ENCODE measurements at places on chromosomes 5 and 9. TPM values are rescaled to one million over a fixed set of nuclear protein-coding genes. Genes with fewer than 3 reads are reported as not detected.

GRCh38 chr5:54643685-54644106 is 126.1 kb downstream of the SNX18 start:
- no peak for DNase-seq

DNA sequence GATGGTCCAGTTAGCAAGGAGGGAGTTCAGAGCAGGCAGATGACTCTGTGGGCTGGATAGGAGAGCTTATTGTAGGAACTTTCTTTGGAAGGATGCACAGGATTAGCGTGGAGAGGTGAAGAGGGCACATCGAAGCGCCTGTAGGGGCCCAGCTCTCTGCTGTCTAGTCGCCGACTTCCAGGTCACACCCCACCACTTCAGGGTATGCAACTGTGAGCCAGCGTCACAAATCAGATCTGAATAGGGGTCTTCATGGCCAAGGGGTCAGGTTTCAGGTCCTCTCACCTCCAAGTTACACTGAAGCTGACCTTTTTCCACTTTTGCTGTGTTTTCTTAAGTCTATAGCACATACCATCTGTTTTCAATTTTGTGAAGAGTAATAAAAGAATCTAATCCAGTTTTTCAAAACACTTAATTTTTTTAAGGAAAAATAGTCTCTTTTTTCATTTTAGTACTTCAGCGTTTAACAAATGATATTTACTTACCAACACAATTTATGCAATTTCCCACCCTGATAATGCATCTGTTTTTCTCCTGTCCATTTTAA is 364.2 kb upstream of the CLINT1 start:
- DNase-seq: no peak

GRCh38 chr5:93746406-93747056 is 5.1 kb upstream of the POU5F2 start:
- DNase-seq: no peak

Gene TTC23L
- not detected for total RNA-seq

GRCh38 chr5:32839106-32839505 is 128.0 kb downstream of the NPR3 start:
- DNase-seq: no peak

DNA sequence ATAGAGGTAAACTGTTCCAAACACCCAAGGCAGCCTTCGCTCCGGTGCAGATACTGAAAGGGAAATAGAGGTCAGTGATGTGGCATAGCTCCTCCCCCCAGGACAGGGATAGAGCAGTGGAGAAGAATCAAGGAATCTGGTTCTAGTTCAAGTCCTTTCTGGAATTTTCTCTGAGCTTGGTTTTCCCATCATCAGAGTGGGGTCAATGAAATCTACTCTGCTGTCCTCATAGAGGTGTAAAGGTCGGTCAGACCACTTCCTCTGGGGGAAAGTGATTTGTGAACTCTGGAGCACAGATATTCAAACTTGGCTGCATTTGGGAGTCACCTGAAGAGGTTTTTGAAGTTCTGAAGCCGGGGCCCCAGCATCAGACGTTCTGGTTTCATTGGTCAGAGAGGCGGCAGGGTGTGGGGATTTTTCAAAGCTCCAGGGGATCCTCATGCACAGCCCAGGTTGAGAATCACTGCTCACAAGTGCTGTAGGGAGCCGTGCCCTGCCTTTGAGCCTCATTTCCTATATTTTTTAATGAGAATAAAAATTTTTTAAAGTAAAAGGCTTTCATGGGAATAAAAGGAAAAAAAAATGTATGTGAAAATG is 105.7 kb upstream of the RAD23B start:
- DNase-seq: no peak

DNA sequence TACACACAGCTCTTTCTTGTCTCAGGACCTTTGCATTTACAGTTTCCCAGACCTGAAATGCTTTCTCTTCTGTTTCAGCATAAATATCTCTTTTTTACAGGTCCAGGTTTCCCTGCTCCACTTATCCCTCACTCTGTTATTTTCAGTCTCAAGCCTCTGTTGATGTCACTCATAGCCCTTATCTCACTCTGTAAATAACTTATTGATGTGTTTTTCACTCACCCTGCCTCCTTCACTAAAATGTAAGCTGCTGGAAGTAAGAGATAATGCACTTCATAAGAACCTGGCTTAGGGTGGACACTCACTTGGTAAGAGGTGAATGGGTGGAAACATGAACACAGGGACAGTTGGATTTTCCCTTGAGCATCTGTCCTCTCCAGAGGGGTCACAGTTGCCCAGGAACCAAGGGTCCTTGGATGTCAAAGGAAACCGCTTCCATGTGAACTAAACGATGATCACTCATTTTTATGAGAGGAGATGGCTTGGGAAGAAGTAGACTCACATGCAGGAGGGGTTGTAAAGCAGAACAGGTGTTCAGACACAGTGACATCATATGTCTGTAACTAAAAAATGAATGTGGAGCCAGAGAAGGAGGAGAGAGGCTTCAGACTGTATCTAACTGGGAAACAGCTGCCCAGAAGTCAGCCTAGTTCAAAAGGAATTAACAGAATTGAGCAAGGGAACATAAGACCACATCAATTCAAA is 5.5 kb upstream of the HTR4 start:
- no peak for DNase-seq

Gene DAB2
- 29.9 TPM for total RNA-seq

DNA sequence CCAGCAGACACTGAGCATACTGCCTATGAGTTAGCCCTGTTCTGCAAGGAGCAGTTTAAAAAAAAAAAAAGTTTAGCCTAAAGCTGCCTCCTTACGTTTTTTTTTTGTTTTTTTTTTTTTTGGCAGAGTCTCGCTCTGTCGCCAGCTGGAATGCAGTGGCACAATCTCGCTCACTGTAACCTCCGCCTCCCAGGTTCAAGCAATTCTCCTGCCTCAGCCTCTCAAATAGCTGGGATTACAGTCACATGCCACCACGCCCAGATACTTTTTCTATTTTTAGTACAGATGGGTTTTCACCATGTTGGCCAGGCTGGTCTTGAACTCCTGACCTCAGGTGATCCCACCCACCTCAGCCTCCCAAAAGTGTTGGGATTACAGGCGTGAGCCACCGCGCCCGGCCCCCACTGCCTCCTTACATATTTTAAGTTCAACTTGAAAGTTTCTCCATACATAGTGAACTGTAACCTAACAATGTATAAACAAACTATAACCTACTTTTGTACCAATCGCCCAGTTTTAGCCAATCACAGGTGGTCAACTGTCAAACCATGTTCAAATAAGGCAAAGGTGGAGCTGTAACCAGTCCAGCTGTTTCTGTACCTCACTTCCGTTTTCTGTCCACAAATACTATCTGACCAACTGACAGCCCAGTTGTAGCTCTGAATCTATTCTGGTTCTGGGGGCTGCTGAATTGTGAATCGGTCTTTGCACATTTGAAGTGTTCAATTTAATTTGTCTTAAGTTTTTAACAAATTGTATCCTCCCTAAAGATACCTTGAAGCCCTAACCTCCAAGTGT is 17.1 kb downstream of the GKAP1 start:
- no peak for DNase-seq

DNA sequence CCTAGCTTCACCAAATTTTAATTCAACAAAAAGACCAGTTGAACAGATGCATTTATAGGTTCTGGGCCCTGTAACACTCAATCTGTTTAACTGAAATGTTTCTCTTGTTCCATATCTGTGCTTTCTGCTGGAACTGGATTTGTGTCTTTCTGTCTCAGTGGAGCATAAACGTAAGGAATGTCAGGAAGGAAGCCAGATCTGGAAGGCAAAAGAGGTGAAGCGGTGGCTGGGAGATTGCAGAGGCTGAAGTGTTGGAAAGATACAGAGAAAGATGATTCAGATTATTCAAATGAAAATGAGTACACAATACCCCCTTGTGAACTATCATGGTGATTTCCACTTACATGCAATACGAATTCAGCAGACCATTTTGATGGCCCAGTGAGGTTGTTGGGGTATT is 406.8 kb downstream of the BRINP1 start:
- DNase-seq: no peak

- no peak for DNase-seq
Measured at GRCh38 chr5:2740051-2740875, 11.2 kb downstream of the IRX2 start.

GRCh38 chr5:16574789-16575721 is 41.7 kb downstream of the RETREG1 start:
- DNase-seq: peak; percentile 61

DNA sequence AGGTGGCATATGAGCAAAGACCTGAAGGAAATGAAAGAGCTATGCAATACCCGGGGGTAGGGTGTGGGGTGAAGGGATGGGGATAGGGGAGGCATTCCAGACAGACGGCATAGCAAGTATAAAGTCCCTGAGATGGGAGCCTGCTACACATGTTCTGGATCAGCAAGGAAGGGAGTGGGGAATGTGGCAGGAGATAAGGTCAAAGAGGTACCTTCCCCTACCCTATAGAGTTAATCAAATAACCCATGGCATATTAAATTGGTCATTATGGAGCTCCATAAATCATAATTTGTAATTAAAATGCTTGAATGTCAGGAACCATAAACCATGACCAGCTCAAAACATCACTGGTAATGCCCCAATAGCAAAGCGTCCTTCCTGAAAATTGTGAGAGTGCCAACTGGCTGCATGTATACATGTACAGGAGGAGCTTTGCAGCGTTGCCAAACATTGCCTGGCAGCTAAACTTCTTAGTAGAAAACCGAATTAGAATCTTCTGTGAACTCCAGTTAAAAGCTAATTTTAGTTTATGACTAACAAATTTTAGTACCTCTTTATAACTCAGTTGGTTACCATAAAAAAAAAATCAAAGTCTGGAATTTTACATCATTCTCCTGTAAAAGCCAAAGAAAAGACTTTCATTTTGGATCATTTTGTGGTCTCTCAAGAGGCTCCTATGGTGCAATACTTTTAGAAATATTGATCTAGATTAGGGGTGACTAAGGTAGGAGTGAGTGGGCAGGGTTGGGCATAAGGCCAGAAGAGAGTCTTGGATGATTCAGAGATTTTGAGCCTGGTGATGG is 4.7 kb downstream of the DNAI1 start:
- DNase-seq: no peak

DNA sequence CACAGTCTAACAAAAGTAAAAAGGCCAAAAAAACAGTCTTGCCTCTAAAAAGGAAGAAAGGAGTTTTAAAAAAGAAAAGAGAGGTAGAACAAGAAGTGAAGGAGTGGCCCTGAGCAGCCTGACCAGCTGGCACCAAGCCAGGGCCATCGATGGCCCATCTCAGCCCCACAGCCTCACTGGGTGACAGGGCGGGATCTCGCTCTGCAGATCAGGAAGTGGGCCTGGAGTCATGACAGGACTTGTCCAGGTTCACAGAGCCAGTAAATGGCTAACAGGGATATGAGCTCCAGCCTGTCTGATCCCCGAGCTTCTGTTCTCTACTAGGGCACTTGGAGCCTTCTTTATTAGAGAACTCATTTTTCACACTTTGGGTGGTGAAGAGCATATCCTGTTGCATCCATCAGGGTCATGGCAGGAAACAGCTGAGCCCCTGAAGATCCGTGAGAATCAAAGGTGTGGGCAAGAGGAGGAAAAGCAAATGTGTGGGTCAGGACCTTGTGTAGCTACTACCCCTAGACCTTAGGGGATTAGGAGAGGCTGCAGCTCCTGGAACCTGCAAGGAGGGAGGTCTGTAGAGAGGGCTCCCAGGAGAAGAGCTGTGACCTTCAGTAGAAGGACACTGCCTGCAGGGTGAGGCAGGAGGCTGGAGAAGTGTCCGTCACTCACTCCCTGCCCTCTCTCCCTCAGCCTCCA is 299.0 kb upstream of the MSX2 start:
- no peak for DNase-seq

- peak; percentile 17 for DNase-seq
Measured at GRCh38 chr5:12125895-12126294, 221.6 kb upstream of the CTNND2 start.

Gene STPG3
- total RNA-seq: 1.3 TPM

DNA sequence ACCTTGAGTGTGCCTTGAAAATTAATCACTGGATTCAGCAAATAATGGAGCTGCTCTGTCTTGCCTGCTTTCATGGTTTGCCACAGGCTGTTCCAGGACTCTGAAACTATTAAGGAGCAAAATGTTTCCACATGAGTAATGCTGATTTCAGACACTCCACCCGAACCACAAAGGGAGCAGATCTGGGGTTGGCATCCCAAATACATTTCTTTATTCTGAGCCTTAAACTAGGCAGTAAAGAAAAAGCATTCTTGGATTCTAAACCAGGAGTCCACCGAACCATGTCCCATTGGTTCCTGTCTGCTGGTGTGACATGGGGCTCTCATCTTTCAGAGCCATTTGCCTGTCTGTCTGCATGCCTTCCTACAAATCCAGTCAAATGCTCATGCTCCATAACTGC is 10.1 kb upstream of the C1QTNF3 start:
- DNase-seq: no peak

Gene NR2F1-AS1
- 0.22 TPM for total RNA-seq

GRCh38 chr5:169697976-169698375 is 60.9 kb downstream of the DOCK2 start:
- DNase-seq: no peak

GRCh38 chr9:34151398-34151797 is 24.9 kb upstream of the DCAF12 start:
- no peak for DNase-seq

DNA sequence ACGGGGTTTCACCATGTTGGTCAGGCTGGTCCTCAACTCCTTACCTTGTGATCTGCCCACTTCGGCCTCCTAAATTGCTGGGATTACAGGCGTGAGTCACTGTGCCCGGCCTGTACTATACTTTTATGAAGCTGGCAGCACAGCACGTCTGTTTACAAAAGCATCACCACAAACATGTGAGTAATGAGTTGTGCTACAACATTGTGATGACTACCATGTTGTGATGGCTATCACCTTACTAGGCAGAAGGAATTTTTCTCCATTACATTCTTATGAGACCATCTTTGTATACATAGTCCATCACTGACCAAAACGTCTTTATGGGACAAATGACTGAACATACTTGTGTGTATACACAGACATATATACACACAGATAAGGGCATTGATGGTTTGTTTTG is 1019.0 kb downstream of the CDH18 start:
- no peak for DNase-seq

Gene PLCXD3
- total RNA-seq: 79.3 TPM

Gene DHX29
- total RNA-seq: 18.6 TPM

DNA sequence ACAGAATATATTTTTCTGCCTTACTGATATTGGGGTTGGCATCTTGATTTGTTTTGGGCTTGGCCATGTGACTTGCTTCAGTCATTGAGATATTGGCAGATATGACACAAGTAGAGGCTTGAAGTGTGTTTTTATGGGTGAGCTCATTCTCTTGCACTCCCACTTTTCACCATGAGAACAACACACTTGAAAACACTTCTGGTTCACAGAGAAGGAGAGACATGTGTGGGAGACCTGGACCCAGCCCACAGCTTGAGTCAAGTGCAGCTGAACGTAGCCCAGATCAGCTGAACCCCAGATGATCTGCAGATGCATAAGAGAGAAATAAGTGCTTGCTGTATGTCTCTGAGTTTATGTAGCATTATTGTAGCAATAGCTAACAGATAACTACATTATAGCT is 155.4 kb downstream of the SEMA6A start:
- DNase-seq: no peak

DNA sequence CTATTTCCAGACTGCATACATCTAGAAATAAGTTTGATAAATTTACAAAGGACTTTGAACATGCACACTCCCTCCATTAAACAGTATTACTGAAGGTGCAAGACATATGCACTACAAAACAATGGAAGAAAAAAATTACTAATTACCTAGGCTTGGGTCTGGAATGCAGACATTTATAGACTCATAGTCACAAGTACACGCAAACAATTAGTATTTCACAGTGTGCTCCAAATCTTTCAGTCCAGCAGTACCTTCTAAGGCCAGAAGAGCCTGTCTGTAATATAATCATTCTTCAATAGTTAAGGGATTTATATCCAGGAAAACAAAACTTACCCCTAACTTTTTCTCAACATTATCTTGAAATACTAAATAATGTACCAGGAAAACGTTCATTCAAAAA is 11.2 kb downstream of the RICTOR start:
- DNase-seq: no peak

GRCh38 chr5:157955541-157956172 is 96.7 kb upstream of the CLINT1 start:
- DNase-seq: no peak

Gene MCTP1
- total RNA-seq: 7.1 TPM
